ENCODE measurements at places on chromosomes 6 and 20.

GRCh38 chr6:3912361-3913076 is 63.3 kb downstream of the FAM50B start:
- no peak for DNase-seq

DNA sequence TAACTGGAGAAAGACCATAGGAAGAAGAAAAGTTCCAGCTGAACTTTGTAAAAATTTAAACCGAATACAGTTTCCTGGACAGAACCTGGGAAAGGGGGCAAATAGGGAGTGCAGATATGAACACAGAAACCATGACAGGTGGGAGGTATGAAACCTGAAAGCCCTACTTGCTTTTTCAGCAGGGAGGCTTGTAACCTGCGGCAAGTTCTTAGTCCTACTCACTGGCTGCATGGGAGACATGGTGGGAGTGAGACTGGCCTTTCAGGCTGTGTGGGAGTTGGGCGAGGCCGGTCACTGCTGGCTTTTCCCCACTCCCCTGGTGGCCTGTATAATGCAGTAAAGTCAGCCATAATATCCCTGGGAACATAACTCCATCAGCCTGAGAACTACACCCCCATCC is 54.2 kb downstream of the ROS1 start:
- DNase-seq, result no peak

DNA sequence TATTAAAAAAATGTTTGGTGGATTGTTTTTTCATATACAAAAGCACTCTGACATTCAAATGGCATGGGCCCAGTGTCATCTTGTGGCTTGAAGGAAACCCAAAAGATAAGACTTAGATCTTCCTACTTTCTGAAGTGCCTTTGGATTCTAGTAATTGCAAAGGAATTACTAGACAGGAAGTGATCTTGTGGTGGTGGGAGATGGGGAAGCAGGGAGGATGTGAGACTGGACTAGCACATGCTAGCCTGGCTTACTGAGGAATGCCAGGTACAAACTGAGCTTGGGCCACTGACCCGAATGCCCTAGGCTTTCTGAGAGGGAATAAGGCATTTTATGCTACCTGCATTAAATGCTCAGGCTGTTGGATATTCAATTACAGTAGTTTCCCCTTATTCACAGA is 59.0 kb downstream of the AFG1L start:
- no peak for DNase-seq

GRCh38 chr6:170440437-170440836 is 112.7 kb downstream of the PSMB1 start:
- DNase-seq, result no peak

GRCh38 chr6:10659699-10660348 is 34.6 kb downstream of the C6orf52 start:
- DNase-seq, result no peak

DNA sequence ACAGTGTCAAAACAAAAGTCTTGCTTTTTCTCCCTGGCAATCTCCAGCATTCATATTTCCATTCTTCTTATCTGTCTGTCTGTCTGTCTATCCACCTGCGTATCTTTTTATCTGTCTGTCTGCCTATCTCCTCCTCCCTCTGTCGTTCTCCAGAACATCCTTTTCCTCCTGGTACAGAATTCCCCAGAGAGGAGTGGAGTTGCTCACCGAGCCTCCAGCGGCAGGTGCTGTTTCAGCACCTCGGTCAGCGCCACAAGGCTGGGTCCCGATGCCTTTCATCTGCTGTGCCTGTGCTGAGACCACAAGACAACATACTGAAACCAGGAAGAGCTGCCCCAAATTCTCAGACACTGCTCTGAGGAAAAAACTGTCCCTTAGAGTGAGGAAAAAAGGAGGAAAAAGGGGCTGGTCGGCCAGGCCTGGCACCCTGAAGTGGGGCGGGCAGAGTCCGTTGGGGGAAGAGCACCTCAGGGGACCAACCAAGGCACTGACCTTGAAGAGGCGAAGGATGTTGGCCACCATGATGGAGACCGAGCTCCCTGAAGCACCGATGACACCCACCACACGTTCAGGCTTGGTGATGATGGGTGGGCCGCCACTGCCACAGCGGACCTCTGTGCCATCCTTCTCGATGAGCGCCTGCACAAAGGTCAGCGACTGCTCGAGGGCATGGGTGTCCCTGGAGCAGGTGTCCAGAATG is 13.3 kb downstream of the GRM4 start:
- DNase-seq, result no peak

DNA sequence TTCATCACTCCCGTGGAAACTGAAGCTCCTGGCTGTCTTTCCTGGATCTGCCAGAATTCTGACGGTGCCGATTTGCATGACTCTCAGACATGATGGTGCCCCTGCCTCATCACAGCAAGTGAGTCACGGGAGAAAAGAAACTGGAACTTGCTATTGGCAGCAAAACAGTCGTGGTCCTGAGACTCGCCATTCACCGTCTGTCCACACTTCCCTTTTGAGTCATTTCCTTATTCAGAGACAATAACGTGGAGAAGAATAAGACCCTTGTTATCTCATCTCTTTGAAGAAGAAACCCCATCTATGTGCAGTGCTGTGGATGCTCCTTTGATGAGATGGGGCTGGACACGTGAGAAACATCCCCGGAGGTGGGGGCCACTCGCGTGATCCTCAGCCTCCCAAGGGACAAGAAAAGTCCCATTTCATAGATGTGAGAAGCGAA is 4.2 kb downstream of the GPR31 start:
- no peak for DNase-seq

- DNase-seq, result no peak
These were observed 54.4 kb downstream of the PERP start for GRCh38 chr6:138052783-138053182.

DNA sequence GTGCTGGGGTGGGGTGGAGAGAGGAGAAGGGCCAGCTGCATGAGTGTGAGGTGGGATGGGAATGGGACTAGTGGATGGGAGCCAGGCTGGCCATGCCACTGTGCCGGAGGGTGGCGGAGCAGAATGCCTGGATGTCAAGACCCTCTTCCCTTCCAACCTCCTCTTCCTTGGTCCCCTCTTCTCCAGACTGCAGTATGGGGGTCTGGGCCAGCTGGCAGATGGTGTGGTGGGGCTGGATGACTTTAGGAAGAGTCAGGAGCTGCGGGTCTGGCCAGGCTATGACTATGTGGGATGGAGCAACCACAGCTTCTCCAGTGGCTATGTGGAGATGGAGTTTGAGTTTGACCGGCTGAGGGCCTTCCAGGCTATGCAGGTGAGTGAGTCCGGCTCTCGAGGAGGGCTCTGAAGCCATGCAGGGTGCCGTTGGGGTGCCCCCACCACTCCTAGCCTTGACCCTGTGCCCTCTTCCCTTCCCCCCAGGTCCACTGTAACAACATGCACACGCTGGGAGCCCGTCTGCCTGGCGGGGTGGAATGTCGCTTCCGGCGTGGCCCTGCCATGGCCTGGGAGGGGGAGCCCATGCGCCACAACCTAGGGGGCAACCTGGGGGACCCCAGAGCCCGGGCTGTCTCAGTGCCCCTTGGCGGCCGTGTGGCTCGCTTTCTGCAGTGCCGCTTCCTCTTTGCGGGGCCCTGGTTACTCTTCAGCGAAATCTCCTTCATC is 7.7 kb downstream of the DDR1 start:
- DNase-seq, result no peak

GRCh38 chr6:105886066-105886813 is 199.9 kb upstream of the PRDM1 start:
- no peak for DNase-seq

DNA sequence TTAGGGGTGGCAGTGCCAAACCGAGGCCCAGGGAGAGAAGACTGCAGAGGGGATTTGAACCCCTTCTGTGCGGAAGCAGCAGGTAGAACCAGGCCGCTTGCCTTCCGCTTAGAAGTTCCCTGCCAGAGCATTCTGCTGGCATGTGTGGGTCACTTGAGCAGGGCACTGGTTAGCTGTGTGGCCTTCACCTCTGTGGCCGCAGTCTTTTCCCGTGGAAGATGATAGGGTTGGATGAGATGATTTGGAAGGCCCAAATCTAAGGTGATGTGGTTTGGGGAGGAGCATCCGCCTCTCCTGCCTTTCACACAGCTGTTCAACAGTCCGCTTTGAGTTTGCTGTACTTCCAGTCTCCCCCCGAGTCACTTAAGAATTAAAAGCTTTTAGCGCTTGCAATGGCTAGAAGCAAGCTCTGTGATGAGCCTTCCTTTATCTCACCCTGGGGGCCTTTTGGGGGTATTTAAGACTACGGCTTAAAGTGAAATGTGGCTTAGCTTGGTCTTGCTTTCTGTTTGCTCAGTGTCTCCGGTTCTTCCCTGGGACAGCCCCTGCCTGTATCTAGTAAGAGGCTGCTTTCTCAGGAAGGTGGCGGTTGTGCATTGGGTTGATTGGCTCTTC is 743 bp downstream of the CMTR1 start:
- DNase-seq, result peak; percentile 54

DNA sequence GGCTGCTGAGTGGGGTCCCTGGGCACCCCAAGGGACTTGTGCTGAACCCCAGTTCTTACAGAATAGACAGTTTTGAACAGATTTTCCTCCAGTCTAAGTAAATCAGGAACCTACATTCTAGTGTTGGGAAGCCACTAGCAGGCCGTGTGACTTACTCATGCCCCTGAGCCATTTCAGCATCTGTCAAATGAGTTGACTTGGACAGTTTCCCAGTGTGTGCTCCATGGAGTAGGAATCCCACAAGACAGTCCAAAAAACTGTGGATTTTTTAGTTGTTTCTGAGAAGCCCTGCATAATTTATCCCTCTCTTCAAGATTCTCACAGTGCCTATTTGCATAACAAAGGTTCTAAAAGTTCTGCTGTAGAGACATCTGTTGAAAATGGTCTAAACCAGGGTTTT is 2.1 kb downstream of the GABRR2 start:
- DNase-seq, result no peak

- no peak for DNase-seq
These were observed 205.6 kb upstream of the GGTLC1 start for GRCh38 chr20:24194143-24194542.

DNA sequence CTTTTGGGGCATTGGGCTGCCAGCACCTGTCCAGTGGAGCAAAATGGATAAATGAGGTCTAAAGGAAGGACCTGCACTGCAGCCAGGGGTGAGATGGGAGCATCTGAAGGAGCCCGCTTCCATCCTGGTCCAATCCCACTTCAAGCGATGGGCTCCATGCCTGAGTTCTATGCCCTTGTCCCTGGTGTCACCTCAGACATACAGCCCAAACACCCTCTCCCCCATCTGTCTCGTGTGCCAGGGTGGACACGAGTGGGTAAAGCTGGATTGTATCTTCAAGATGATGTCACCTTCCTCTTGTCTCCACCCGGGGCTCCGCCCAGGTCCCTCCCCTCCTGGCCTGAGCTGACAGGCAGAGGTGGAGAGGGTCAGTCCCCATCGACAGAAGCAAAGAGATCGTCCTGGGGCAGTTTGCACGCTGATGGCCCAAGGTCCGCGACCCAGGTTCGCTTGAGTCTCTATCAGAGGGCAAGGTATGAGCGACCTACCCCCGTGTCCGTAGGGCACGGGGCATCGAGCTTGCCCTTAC is 544 bp downstream of the SMIM29 start:
- DNase-seq, result peak; percentile 14

DNA sequence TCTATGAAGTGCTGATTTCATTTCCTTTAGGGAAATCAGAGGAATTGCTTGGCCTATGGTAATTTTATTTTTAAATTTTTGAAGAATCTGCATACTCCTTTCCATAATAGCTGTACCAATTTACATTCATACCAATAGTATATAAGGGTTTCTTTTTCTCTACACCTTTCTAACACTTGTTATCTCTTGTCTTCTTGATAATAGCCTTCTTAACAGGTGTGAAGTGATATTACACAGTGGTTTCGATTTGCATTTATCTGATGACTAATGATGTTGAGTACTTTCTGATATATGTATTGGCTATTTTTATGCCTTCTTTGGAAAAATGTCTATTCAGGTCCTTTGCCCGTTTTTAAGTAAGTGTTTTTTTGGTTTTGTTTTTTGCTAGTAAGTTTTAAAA is 40.8 kb downstream of the SMAP1 start:
- DNase-seq, result no peak

DNA sequence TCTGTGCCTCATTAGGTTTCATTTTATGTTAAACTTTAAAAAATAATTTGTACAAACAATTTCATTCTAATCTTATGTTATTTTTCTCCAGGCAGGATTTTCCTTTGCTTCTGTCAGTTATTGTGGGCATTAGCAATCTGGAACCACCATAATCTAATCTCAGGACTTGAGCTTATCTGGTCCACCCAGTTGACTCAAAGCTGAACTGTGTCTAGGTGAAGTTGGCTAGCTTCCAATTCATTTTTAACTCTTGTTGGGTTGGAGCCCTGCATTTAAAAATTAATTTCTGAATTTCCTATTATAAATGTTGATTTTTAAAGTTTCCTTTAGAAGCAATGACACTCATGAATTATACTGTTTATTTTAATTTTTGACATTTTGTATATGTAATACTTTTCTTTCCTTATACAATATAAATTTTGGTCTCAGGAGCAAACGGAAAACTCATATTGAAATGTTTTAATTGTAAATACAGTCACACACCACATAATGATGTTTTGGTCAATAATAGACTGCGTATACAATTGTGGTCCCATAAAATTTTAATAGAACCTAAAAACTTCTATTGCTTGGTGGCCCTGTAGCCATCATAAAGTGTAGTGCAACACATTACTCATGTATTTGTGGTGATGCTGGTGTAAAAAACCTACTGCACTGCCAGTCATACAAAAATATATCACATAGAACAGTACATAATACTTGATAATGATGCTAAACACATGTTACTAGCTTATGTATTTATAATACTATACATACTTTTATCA is 121.3 kb downstream of the CLVS2 start:
- DNase-seq, result no peak

DNA sequence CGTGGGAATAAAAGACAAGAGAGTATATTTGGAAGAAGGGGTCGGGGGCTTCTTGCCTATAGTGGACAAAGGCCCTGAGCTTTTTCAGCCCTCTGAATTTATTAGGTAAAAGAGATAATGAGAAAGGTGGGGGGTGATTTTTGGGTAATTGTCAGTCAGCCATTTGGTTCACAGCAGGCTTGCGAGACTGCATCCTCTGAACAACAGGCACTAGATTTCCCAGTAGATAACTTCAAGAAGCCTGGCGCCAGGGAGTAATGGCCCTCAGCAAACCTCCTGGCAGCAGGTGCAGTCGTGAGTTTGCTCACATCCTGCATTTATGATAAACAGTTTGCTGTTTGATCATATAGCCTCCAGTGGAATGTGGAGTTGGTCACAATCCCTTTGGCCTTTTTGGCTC is 609.0 kb downstream of the DHX35 start:
- DNase-seq, result no peak

DNA sequence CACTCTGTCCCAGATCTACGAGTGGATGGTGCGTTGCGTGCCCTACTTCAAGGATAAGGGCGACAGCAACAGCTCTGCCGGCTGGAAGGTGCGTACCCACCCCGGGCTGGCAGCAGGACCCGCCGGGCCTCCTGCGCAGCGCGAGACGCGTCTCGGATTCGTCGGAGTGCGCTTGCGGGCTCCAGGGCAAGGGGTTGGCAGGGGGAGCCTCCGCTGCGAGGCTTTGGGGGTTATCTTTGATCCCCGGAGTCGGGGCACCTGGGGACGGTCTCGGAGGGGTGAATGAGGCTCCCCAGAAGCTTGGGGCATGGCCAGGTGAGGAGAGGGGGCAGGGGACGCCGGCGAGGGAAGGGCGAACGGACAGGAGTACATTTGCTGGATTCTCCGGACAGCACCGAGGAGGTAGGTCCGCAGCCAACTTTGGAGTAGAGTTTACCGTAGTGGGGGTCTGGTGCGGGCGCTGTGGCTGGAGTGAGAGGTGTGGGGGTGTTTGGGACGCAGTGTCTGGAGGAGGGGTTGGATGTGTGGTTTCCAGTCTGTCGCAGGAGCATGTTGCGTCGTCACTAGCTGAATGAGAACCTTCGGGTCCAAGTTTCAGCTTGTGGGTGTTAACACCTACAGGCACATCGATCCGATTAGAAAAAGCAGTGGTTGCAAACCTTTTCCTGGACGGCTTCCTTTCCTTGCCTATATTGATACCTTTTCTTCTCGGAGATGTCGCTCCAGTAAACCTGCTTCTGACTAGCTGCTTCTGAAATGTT is 1.2 kb downstream of the FOXO3 start:
- DNase-seq, result no peak

Measured in DMS79 treated with DMSO at 0.1 percent for 48 hours (cell line).